Stimulated activated effector memory CD8-positive, alpha-beta T cell treated with anti-CD3 and anti-CD28 coated beads, Interleukin-12 subunit alpha, Interleukin-12 subunit beta, amount 100 ng/mL, for 72 hours (primary cell): ENCODE measurements at places on chromosomes 11 and 22.

- no peak for DNase-seq
These were observed 73.7 kb upstream of the PRR5 start for GRCh38 chr22:44628273-44628672.

DNA sequence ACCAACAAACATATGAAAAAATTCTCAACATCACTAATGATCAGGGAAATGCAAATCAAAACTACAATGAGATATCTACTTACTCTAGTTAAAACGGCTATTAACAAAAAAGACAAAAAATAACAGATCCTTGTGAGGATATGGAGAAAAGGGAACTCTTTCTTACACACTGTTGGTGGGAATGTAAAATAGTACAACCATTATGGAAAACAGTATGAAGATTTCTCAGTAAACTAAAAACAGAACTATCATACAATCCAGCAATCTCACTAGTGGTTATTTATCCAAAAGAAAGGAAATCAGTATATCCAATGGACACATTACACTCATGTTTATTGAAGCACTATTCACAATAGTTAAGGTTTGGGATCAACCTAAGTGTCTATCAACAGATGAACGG, 3.9 kb downstream of the HBE1 start:
- no peak for DNase-seq

- DNase-seq, result no peak
These were observed 992 bp downstream of the LGALS12 start for GRCh38 chr11:63506876-63507275.

DNA sequence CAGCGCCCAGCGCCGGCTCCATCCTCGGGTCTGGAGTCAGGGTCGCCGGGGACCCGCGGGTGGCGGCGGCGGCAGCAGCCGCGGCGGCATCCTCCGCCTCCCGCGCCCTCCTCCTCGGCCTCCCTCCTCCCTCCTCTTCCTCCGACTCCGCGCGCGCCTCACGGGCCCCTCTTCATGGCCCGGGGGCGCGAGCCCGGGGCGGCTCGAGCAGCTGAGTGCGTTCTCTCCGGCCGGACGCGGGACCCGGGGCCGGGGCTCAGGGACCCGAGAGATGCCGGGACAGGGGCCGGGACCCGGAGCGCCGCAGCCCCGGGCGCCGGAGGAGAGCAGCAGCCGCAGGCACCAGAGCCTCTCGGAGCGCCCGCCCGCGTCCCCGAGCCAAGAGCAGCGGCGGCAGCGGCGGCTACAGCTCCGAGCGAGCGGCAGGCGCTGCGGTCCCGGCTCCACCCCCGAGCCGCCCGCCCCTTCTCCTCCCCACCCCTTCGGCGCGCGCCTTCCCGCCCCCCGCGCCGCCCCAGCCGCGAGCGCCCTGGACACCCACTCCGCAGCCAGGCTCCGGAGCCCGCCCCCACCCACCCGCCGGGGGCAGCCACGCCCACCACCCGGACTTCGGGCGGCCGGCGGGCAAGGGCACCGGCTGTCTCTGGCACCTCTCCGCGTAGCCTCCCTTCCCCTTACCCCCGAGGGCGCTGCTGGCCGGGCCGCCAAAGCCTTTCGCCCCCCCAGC, at the start of gene CHST1:
TSS of gene CHST1 (minus strand) at position 417 of the 727 bp plus-strand sequence. CDS start 14,699 bp downstream, outside the sequence.
- no peak for DNase-seq

DNA sequence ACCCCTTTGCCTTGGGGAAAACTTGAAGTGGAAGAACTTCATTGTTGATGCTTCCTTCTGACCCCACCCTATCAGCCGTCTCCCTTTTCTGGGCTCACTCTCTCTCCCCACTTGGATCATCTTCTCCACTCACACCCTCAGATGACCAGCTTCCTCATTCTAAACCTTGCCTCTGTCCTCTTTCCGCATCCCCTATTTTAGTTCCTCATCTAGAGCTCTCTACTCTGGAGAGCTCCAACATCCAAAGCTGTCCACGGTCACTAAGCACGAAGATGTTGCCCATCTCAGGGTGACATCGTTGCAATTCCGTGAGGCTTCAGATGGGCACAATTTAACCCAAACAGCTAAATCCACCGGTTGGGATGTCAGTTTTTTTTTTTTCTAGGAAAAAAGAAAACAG, 31.6 kb upstream of the ME3 start:
- no peak for DNase-seq

GRCh38 chr22:30564761-30565119, 9.7 kb downstream of the GAL3ST1 start:
- no peak for DNase-seq

DNA sequence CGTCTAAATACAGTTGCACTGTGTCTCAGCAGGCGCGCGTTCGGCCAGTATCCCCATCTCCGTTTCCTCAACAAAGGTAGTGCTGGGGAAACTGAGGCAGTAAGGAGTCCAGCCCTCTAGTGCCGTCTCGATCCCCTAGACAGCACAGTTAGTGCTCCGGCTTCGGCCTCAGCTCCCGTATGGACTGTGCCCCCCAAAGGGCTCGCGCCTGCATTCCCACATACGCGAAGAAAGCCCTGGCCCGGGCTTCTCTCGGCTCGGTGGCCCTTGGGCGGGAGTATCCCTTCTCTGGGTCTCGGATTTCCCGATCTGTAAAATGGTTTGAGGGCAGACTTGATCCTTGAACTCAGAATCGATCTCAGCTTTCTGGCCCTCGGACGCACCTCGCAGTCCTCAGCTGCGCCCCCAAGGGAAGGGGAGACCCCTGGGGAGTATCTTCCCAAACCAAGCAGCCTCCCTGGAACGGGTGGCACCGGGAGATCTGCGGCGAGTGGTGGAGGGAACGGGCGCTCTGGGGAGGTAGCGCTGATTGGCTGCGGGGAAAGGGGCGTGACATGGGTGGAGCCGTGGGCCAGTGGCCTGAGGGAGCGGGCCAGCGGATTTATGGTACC, 759 bp upstream of the PEX16 start:
- DNase-seq, result peak; percentile 86

DNA sequence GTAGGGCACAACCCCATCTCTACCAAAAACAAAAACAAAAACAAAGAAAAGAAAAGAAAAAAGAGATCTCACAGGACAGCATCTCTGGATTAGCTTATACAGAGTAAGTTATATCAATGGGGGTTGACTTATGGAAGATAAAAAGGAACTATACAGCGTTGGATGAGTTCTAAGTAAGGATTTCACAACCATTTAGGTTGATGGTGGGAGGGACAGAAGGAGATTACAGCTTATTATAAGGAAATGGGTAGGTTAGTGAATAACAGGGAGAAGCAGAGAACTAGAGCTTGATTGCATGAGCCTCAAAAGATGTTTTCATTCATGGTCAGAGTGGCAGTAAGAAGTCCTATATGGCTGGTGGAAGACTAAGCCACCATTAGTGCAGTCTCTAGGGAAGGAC, 60.3 kb downstream of the CECR2 start:
- DNase-seq, result no peak

- DNase-seq, result no peak
These were observed 938.9 kb upstream of the TENM4 start for GRCh38 chr11:80379620-80380278.

DNA sequence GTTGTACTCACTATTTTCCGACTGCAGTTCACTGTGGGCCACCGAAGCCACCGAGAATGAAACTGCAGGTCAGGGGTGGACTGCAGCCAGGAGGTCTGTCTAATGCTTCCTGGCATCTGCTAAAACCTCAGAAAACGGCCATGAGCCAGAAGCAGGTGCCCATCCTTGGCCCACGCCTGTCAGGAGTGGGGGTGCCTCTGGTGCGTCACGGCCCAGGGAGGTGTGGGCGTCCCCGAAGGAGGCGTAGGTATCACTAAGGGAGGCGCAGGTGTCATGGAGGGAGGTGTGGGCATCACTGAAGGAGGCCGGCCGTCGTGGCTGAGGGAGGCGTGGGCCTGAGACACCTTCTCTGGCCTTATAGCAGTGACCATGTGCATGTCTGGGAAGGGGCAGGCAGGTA, 456.2 kb downstream of the TBC1D22A start:
- DNase-seq, result peak; percentile 20

GRCh38 chr11:106983261-106983660, 35.0 kb downstream of the GUCY1A2 start:
- no peak for DNase-seq

DNA sequence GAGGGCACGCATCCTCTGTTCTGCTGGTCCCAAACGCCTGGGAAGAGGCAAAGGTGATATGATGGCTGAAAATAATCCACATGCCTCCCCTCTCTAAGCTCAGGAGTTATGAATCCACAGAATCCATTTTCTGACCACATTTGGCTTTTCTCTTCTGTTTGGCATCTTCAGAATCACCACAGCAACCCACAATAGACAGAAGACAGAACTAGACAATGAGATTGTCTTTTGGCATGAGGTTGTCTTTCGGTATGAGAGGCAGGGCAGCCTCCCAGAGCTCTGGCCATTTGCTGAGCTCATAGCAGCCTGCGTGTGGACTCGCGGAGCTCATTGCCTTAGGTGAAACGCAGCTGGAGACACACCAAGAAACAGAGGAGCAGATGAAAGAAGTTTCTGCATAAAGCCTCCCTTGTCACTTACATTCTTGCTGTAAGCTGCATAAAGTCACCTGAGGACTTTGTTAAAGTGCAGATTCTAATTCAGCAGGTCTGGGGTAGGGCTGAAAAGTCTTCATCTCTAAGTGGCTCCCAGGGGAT, 868.0 kb downstream of the NTM start:
- no peak for DNase-seq

DNA sequence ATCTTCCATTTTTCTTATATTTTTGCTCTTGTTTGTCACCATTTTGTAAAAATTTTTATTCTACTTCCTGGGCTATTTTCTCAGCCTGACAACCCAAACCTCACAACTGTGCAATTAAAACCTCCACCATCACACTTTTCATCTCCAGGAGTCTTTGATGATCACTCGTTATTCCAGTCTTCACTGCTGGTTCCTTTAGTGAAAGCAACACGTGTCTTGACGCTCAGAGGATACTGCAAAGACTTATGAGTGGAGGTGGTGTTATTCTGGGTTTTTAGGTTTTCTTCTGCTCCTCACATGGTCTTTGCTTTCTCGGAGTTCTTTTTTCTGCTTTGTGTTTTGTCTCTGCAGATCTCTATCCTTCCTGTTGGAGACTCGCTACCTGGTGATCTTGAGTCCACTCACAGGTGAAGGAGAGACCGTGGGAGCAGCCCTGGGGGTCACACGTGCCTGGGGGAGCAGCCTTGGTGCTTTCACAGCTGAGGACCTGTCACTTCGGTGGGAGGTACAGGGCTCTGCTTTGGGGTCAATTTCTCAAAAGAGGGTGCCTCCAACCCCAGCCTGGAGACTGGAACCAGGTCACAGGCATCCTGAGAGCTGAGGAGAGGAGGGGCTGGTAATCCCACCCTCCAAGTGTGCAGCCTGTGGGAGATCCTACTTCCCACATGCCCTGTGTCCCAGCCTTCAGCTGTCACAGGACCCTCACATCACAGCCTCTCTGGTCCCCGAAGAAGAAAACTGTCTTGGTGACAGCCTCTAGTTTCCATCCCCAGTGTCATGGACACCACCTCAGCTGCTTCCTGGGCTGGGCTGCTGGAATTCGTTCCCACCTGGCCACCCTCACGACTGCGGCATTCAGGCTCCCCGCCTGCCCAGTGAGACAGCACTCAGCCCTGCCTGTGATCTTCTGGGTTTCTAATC, 11.0 kb downstream of the SULT4A1 start:
- DNase-seq, result no peak

DNA sequence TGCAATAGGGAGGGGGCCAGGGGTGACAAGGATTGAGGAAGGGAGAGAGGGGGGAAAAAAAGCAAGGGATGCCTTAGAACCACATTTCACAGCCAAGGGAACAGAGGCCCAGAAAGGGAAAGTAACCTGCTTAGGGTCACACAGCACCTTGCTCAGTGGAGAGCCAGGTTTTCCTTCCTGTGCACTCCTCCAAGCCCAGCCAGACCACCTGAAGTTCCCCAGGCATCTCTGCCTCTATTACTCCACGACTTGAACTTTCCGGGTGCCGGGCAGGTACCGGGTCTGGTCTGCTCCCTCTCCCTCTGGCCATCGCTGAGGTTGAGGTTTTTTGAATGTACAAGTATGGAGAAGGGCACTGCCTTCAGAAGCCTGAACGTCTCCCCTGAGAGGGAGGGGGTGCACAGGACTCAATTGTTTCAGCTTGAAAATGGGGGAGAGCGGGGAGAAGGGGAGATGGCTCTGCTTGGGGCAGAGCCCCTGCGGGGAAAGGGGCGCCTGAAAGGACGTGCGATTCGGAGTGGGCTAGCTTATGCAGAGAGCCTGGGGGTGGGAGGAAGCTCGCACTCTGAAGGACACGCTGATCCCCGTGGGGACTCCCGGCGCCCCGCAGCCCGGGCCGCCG, 516 bp upstream of the SERPINH1 start:
- DNase-seq, result peak; percentile 19

- no peak for DNase-seq
These were observed 108.4 kb downstream of the FAT3 start for GRCh38 chr11:92332986-92333385.

DNA sequence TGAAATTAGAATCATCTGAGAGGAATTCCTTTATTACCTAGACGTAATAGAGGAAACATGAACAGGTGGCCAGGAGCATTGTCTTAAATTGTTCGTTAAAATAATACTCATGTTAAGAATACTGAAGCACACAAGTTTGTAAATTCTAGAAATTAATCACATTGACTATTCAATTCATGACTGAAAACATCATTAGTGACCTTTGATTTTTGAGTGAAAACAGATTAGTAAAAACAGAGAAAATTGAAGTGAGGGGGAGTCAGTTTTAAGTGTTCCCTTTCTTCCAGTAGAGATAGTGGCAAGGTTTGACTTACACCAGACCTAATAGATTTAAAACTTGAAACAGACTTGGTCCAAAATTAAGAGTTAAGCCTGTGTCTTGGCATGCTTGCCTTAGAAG, 1.4 kb downstream of the ZFP91 start:
- DNase-seq, result no peak

DNA sequence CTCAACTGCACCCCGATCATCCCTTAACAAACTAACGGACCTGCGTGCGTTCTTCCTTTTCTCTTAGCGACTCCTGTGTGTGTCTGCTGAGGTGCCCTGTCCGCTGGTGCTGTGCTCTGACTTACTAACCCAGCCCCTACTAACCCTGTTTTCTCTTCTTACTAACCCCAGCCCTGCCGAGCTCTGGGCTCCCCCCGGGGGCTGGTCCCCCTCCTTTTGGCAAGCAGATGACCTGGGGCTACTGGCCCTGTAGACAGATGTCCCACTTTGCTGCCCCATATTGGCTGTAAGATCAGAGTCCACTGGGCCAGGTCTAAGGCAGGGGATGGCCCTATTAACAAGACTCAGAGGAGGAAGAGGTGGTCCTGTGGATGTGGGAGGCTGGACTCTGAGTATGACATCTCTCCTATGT, 14.7 kb downstream of the MIAT start:
- no peak for DNase-seq

- no peak for DNase-seq
These were observed 2.6 kb downstream of the TBX10 start for GRCh38 chr11:67636962-67637361.
